Placental pericyte (primary cell): ENCODE measurements at places on chromosomes 2 and 18. TPM values are rescaled to one million over a fixed set of nuclear protein-coding genes. Genes with fewer than 3 reads are reported as not detected.

SKOR2 gene
- total RNA-seq: not detected in 2 replicates

NR4A2 gene
- 0.22 and 0.57 TPM in 2 replicates for total RNA-seq

TCF23 gene
- total RNA-seq: not detected in 2 replicates

TXNDC2 gene
- 0.14 and 0.22 TPM in 2 replicates for total RNA-seq
